ENCODE measurements at places on chromosomes 7 and 10.

- no peak for DNase-seq
Observed at GRCh38 chr7:105999256-105999655, 36.2 kb downstream of the CDHR3 start.

GRCh38 chr10:77245953-77246352 lies 391.7 kb downstream of the KCNMA1 start:
- no peak for DNase-seq

DNA sequence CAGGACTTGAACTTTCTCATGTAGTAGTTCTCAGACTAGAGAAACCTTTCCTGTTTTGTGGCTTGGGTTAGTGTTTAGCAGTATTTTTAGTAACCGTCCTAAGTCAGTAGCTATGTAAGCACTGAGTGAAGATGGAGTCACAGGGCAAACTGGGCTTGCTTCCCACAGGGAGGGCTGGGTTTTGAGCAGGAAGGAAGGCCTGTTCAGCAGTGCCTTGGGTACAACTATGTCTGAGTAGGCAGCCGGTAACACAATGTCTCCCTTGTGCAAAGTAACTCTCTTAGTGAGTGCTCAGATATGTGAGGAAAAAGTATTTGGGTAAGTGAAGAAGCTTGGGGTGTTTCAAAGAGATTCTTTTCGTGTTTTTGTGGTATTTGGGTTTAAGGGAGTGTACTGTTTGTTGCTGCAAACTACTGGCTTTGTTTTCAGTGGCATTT lies 96.4 kb downstream of the CCSER2 start:
- peak; percentile 6 for DNase-seq

- no peak for DNase-seq
Observed at GRCh38 chr7:33477719-33478480, 348.5 kb downstream of the BBS9 start.

DNA sequence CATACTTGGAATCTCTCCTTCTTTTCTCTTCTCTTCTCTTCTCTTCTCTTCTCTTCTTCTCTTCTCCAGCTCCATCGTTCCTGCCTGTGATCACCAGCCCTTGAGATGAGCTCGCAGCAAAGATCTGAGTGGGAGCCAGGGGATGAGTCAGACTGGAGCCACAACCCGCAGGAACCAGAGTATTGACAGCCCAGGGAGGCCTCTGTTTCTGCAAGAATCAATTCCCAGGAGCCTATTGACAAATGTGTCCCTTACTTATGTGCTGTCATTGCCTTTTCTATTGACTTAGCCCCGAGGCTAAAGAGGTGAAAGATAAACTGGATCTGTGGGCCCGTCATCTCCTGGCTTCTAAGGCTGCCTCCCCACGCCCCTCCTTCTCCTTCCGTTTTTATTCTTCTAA lies 13.1 kb upstream of the HABP2 start:
- no peak for DNase-seq

- DNase-seq = peak; percentile 23
Observed at GRCh38 chr10:61835069-61835945, 66.2 kb upstream of the ARID5B start.

GRCh38 chr7:21927693-21928092 lies 18.0 kb downstream of the CDCA7L start:
- DNase-seq = no peak
